ENCODE measurements at places on chromosomes 2 and 18.

DNA sequence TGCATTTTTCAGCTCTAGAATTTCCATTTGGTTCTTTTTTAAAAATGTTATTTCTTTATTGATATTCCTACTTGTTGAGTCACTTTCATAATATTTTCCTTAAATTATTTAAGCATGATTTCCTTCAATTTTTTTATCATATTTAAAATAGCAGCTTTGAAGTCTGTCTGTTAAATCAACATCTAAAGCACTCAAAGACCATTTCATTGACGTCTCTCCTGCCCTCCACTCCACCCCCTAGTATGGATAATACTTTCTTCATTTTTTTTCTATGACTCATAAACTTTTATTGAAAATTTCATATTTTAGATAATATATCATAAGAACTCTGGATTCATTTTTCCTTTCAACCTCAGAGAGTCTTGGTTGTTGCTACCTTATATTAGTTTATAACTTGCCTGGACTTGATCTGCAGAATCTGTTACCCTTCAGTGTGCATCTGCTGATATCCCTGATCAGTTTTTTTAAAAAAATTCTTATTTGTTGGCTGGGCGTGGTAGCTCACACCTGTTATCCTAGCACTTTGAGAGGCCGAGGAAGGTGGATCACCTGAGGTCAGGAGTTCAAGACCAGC lies 59.0 kb upstream of the ZNF396 start:
- no peak for DNase-seq

GRCh38 chr2:13495051-13495450 lies 778.3 kb downstream of the TRIB2 start:
- DNase-seq = no peak

- no peak for DNase-seq
Measured at GRCh38 chr2:62321380-62322289, 125.7 kb downstream of the B3GNT2 start.

DNA sequence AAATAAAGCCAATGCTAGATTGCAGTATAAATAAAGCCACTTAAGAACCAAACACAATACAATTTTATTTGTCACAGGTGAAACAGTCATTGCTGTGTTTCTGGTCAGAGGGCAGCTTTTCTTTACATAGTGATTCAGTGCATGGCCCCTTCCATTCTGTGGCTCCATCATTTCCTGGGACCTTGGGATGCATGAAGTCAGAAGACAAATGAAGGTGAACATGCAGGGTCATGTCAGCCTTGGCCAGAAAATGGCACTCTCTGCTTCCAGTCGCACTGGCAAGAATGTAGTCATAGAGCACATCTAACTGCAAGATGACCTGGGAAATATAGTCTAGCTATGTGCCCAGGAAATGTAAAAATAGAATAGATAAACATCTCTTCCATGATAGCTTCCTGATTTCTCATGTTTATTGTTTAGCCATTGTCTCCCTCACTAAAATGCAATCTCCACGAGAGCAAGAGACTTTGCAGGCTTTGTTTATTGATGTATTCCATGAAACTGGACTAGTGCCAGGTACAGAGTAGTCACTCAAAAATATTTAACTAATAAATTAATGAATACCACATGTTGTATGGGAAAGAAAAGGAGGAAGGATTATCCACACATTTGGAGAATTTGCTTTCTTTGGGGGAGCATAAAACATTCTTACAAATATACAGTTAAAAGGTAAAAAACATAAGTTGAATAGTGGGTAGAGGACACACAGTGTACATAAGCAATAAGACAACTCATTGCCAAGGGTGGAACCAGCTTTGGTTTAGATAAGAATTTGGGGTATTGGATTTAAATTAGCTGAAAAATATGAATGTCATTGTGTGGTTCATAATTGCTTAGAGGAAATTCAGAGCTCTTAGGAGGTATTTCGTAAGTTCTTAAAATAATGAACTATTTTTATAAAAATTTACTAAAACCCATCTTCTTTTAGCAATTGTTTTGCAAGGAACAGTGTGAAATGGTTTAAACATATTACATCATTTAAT lies 343.8 kb downstream of the PID1 start:
- no peak for DNase-seq

GRCh38 chr18:50917021-50917420 lies 38.1 kb downstream of the ME2 start:
- no peak for DNase-seq

DNA sequence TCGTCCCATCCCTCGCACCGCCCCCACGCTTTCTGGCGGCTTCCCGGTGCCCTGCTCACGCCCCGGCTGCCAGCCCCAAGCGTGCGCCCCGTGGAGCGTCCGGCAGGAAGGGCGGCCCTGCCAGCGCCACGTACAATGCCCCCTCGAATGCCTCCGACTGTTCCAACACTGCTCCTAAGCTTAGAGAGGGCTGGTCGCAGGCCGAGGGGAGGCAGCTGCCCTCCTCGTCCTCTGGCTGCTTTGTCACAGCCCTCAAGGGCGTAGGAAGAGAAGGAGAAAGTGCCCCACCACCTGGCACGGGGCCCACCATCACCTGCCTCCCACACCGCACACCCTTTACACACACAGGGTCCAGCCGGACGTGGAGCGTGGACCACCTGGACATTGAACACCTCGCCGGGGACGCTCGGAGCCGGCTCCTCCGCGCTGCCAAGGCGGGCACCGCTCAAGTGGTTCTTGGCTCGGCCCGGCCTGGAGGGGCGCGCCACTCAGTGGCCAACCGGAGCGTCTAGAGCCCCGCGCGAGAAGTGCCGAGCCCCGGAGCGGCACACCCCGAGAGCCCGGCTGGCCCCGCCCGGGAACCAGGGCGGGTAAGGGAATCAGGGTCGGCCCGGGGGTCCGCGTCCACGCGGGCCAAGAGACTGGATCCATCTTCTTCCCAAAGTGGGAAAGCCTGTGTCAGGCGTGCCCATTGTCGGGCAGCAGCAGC lies 830 bp downstream of the DNER start:
- no peak for DNase-seq

GRCh38 chr18:32301976-32302743 lies 112.3 kb downstream of the MEP1B start:
- no peak for DNase-seq

GRCh38 chr2:143705108-143705707 lies 576.0 kb downstream of the ARHGAP15 start:
- no peak for DNase-seq

DNA sequence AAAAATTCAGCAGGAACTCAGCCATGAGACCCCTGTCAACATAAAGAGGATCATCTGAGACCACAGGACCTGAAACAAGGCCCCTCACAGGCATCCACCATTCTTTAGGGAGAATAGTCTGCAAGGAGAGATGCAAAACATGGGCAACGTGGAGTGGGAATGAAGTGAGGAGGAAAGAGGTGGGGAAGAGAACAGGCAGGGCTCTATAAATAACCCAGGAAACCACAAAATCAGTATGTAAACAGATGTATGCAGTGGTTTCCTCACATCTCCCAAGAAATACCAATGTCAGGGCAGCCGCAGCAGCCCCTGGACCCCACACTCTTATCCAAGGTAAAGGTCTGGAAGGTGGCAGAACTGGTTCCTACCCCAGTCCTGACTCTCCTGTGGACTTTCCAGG lies 168.5 kb downstream of the EN1 start:
- no peak for DNase-seq

- DNase-seq = no peak
Measured at GRCh38 chr2:167471332-167471731, 583.1 kb downstream of the XIRP2 start.

- DNase-seq = no peak
Measured at GRCh38 chr2:159035790-159036411, 67.5 kb downstream of the TANC1 start.

DNA sequence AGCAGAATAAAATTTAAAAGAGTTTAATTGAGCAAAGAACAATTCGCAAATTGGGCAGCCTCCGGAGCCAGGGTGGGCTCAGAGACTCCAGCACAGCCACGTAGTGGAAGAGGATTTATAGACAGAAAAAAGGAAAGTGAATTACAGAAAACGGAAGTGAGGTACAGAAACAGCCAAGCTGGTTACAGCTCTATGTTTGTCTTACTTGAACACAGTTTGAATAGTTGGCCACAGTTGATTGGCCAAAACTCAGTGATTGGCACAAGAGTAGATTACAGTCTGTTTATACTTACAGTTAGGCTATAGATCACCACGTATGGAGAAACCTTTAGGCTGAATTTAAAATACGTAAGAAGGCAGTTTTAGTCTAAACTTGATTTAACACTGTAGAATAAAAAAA lies 78.8 kb upstream of the NEDD4L start:
- no peak for DNase-seq

DNA sequence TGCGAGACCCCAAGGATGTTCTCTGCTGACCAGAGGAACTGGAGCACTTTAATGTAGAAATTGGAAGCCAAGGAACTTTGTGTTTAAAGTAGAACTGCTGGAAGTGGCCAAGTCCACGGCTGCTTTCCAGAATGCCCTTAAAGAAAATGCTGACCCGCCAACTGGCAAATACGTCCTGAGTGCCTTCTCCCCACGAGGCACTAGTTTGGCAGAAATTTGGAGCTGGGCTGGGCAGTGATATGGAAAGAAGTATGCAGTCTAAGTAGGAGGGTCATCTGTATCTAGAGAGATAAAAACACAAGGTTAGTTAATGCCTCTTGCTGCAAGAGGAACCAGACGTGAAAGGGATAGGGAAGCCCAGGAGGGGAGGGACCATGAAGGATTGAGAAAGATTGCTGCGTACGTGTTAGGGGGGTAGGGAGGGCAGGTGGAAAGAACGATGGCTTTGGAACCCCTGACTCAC lies 59.3 kb upstream of the RFX8 start:
- DNase-seq = no peak

DNA sequence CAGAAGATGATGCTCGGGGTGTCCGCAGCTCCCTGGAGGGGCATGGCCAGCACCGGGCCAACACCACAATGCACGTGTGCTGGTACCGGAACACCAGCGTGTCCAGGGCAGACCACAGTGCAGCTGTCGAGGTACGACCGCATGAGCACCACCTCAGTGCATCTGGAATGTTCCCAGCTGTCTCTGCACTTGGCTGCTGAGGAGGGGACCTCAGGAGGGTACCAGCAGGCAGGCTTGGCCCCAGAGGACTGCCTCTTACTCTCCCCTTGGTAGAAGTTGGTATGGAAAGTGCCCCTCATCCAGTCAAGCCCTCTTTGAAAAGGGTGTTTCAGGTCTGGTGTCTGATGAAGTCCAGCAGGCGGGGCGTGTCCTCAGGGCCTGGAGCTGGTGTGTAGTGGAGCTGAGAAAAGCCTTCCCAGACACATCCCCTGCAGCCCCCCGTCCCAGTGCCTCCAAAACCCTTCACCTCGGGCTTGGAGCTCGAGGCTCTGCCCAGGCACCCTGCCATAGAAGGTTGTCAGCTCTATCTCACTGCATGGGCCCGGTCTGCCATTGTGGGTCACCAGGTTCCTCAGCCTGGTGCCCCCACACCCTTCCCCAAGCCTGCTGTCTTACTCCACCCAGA lies 16.7 kb downstream of the STK25 start:
- DNase-seq = no peak

- no peak for DNase-seq
Measured at GRCh38 chr2:128726911-128727310, 408.2 kb upstream of the HS6ST1 start.

DNA sequence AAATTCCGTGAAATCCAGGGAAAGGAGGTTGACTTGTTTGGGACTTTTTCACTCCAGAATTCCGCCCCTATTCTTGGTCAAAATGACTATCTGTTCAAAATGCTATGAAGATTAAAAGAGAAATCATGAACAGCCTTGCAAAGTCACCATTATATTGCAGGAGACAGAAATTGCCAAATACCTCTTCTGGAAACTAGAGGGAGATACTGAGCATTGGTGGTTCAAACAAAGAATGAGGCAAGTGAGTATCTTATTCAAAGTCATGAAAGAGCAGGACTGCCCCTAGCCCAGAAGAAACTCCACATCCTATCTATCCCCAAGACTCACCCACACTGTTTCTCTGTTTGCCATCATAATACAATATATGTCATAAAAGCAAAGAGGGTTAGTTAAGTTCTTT lies 862.3 kb upstream of the POU3F3 start:
- DNase-seq = no peak

GRCh38 chr2:75503048-75503607 lies 57.6 kb downstream of the EVA1A start:
- no peak for DNase-seq

DNA sequence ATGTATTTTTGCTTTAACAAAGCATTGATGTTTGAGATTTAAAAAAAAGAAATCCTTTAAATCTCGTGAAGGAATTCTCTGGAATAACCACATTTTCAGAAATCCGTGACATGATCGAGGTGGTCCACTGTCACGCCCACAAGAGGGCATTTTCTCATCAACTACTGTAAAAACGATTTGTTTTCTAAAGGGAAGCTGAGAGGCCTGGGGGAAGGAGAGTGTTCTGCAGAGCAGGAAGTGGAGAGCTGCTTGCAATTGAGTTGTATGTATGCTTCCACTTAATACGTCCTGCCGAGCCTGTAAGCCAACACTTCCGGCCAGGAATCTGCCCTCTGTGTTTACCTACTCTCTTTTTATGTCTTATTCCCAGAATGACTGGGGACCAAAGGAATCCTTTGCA lies 19.4 kb downstream of the KLHL29 start:
- no peak for DNase-seq

DNA sequence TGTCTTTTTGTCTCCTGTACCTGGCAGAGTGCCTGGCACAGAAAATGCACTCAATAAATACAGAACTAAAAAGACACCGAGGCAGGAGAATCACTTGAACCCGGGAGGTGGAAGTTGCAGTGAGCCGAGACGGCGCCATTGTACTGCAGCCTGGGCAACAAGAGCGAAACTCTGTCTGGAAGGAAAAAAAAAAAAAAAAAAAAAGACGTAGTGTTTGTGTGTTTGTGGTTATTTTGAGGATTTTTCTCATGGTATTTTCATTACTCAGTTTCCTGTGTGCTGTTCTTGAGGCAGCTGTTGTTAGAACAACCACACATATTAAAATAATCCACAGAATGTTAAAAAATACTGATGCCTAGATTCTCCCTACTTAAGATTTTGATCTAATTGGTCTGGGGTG lies 519.2 kb upstream of the SPHKAP start:
- no peak for DNase-seq

DNA sequence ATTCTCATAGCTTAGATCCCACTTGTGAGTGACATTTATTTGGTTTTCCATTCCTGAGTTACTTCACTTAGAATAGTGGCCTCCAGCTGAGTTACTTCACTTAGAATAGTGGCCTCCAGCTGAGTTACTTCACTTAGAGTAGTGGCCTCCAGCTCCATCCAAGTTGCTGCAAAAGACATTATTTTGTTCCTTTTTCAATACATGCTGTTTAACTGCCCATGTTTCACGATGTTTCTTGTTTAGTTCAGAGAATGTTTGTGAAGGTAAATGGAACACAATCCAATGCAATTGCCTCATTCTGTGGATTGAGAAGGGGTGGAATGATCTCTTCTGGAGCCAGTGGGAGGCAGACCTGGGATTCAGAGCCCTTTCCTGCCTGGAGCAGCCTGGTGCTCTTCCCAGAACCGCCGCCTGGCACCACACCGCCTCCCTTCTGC lies 273.5 kb upstream of the ATP5MC3 start:
- no peak for DNase-seq

DNA sequence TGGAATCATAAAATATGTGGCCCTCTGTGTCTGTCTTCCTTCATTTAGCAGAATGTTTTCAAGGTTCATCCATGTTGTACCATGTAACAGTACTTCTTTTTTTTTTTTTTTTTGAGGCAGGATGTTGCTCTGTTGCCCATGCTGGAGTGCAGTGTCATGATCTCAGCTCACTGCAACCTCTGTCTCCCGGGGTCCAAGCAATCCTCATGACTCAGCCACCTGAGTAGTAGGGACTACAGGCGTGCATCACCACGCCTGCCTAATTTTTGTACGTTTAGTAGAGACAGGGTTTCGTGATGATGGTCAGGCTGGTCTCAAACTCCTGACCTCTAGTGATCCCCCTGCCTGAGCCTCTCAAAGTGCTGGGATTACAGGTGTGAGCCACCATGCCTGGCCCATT lies 31.2 kb downstream of the RAB1A start:
- no peak for DNase-seq

GRCh38 chr2:172806493-172806892 lies 70.8 kb downstream of the RAPGEF4 start:
- no peak for DNase-seq
